ENCODE measurements at places on chromosomes 6 and 20.
A peak's percentile ranks its signal among the peaks of the same experiment; 100 is the strongest.

GRCh38 chr6:75424618-75425548, 68.7 kb downstream of the FILIP1 start:
- DNase-seq = no peak
- no peaks in the 10 kb centered on the region for H3K27me3 ChIP-seq
- H3K4me1 ChIP-seq = peaks cover 14% of the 10 kb centered on the region

DNA sequence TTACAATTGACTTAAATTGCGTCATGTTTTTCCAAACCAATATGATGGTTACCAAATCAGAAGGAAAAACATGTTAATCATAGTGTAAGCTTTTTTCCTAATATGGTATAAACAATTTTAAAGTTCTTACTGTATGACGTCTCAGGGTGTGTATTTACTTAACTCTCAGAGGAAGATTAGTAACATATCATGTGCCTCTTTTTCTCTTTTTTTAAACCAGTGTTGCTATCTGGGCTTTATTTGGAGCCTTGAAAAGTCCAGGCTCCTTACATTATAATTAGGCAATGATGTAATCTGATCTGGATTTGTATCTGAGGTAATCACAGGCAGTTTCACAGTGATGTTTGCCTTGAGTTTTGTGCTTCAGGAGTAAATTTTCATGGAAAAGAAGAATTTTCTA, 20.4 kb upstream of the RAB23 start:
- H3K4me1 ChIP-seq = no peaks in the 10 kb centered on the region
- DNase-seq = no peak
- H3K4me3 ChIP-seq = no peak overlapping the region
- H3K36me3 ChIP-seq = no peaks in the 10 kb centered on the region
- no peaks in the 10 kb centered on the region for H3K27me3 ChIP-seq

- no peak overlapping the region for H3K27ac ChIP-seq
- no peaks in the 10 kb centered on the region for H3K36me3 ChIP-seq
- H3K4me1 ChIP-seq = no peaks in the 10 kb centered on the region
- H3K4me3 ChIP-seq = no peak overlapping the region
- no peaks in the 10 kb centered on the region for H3K27me3 ChIP-seq
Observed at GRCh38 chr6:79600812-79601609, 30.1 kb upstream of the SH3BGRL2 start.

- H3K4me3 ChIP-seq = no peak overlapping the region
- no peak for DNase-seq
- no peaks in the 10 kb centered on the region for H3K4me1 ChIP-seq
- no peaks in the 10 kb centered on the region for H3K36me3 ChIP-seq
Observed at GRCh38 chr6:50962213-50962759, 143.6 kb downstream of the TFAP2B start.

GRCh38 chr6:159806021-159806458, 6.0 kb downstream of the PNLDC1 start:
- no peaks in the 10 kb centered on the region for H3K36me3 ChIP-seq
- no peak overlapping the region for H3K27ac ChIP-seq
- H3K4me3 ChIP-seq = no peak overlapping the region
- no peaks in the 10 kb centered on the region for H3K27me3 ChIP-seq

- no peaks in the 10 kb centered on the region for H3K4me1 ChIP-seq
- H3K27me3 ChIP-seq = no peaks in the 10 kb centered on the region
- H3K4me3 ChIP-seq = no peak overlapping the region
- peak overlapping the region; percentile 60 for H3K27ac ChIP-seq
Observed at GRCh38 chr6:139240161-139241010, 51.4 kb downstream of the TXLNB start.

- H3K27me3 ChIP-seq = no peaks in the 10 kb centered on the region
- H3K36me3 ChIP-seq = no peaks in the 10 kb centered on the region
- no peak for DNase-seq
- no peak overlapping the region for H3K4me3 ChIP-seq
- no peaks in the 10 kb centered on the region for H3K4me1 ChIP-seq
Observed at GRCh38 chr20:15185913-15186312, 848.5 kb upstream of the FLRT3 start.

DNA sequence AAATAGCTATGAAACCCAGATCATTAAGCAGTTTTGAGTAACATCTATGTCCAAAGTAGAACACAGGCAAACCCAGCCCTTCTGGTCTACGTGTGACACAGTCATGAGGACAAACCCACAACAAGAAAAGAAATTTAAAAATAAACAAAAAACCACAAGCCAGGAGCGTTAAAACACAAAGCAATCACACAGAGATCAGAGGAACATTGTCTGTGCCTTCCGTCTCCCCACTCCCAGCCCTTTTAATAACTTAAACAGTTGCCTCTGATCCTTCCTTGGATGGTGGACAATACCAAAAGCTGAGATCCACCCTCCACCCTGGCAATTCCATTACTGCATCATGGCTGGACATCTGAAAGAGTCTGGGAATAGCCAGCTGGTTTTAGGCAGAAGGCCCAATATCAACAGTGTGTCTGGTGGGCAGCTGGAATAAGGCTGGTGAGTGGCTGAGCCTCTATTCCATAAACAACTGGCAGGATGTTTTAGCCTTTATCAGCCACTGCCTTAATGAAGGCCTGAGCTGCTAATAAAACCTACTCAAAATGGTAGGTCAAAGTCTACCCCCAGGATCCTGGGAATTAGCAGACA, 15.7 kb upstream of the LAMA4 start:
- no peak overlapping the region for H3K4me3 ChIP-seq
- no peaks in the 10 kb centered on the region for H3K4me1 ChIP-seq
- no peak for DNase-seq
- H3K27ac ChIP-seq = no peak overlapping the region

DNA sequence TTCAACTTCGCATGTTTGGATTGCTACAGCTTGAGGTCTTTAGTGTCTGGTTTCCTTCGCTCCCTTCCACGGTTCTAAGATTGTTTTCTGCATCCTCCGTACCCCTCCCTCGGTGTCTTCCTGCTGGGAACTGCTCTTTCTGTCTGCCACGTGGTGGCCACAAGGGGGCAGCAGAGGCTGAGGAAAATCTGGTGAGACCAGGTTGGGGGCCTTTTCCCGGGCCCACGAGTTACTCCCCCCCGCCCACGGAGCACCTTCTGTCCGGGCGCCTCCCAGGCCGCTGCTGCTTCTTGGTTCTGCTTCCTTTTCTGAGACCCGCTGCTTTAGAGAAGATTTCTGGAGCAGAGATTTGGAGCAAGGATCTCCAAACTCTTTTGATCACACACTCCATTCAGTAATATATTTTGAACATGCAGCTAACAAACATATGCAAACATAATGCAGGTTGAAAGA, 21.1 kb upstream of the NOTCH4 start:
- H3K36me3 ChIP-seq = no peaks in the 10 kb centered on the region
- peak; percentile 87 for DNase-seq
- H3K27me3 ChIP-seq = no peaks in the 10 kb centered on the region
- peak overlapping the region; percentile 16 for H3K4me3 ChIP-seq

- no peaks in the 10 kb centered on the region for H3K27me3 ChIP-seq
- H3K4me3 ChIP-seq = no peak overlapping the region
- H3K36me3 ChIP-seq = no peaks in the 10 kb centered on the region
Observed at GRCh38 chr6:74491844-74492374, 713.9 kb downstream of the COL12A1 start.

DNA sequence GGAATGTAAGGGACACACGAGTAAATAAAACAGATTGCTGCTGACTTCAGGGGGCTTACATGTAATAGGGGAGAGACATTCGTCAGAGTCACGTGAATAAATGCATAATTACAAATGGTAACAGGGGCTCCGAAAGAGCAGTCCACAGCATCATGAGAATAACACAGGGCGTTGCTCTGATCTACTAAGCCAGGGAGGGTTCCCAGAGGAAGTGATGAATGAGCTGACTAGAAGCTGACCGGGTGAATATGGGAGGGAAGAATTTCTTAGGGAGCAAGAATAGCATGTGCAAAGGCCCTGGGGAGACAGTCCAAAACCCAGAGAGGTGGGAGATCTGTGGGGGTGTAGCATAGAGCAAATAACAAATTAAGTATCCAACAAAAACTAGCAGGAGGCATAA, 2.4 kb downstream of the BPI start:
- no peak overlapping the region for H3K4me3 ChIP-seq
- H3K4me1 ChIP-seq = no peaks in the 10 kb centered on the region
- H3K27ac ChIP-seq = no peak overlapping the region
- no peaks in the 10 kb centered on the region for H3K36me3 ChIP-seq

- H3K4me1 ChIP-seq = peaks cover 15% of the 10 kb centered on the region
- no peaks in the 10 kb centered on the region for H3K36me3 ChIP-seq
- peak overlapping the region; percentile 26 for H3K4me3 ChIP-seq
- H3K27me3 ChIP-seq = no peaks in the 10 kb centered on the region
- no peak for DNase-seq
Observed at GRCh38 chr6:81808851-81809570, 56.5 kb upstream of the TENT5A start.

DNA sequence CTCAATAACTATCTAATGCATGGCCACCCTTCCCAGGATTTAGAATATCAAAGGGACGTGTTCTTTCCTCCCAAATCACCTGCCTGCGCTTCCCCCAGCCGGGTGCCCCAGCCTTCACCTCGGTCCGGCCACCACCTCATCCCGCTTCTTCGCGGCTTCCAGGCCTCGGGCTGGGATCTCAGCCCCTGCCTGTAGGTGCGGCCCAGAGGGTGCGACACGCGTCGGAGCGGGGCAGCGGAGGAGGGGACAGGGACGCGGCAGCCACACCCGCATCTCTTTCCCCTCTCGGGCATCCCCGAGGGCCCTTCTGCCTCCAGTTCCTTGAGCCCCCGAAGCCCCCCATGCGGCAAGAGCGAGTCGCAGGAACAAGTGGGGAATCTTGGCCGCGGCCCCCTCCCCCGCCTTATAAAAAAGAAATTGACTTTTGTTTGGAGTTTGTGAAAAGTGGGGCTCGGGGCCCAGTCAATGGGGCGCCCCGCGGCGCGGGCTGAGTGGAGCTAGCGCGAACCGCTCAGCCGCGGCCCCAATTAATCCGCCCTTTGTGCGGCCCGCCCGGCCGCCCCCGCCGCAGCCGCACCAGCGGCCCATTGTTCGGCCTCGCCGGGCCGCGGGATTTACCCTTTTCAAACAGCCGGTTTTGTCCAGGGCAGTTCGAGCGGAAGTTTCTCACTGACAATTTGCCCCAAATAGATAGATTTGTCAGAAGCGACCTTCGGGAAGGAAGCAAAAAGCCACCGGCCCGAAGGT, 8.4 kb upstream of the NR2E1 start:
- peaks cover 3% of the 10 kb centered on the region for H3K27me3 ChIP-seq
- no peak overlapping the region for H3K27ac ChIP-seq
- peak overlapping the region; percentile 19 for H3K4me3 ChIP-seq
- peaks cover 11% of the 10 kb centered on the region for H3K4me1 ChIP-seq

DNA sequence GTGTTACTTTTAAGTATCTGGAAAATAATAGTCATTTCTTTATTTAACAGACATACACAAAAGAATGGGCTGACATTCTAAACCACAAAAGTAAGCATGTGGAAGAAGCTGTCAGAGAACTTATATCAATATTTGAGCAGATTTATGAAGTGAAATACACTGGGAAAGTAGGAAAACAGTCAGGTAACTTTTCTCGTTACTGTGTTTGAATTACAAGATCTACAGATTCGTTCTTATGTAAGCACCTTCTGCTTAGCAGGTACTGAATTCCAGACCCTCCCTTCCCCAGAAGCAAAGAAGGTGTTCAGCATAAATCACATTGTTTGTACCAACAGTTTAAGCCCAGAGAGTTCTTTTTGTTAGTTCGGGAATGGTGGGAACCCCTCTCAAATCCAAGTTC, 88.0 kb downstream of the DNAH8 start:
- H3K27me3 ChIP-seq = no peaks in the 10 kb centered on the region
- H3K36me3 ChIP-seq = no peaks in the 10 kb centered on the region
- H3K4me3 ChIP-seq = no peak overlapping the region
- no peak for DNase-seq
- H3K27ac ChIP-seq = no peak overlapping the region

- no peak for DNase-seq
- H3K36me3 ChIP-seq = no peaks in the 10 kb centered on the region
- H3K27ac ChIP-seq = no peak overlapping the region
- no peak overlapping the region for H3K4me3 ChIP-seq
- H3K27me3 ChIP-seq = peaks cover 15% of the 10 kb centered on the region
- H3K4me1 ChIP-seq = no peaks in the 10 kb centered on the region
Observed at GRCh38 chr20:60271597-60271996, 313.4 kb downstream of the CDH26 start.

DNA sequence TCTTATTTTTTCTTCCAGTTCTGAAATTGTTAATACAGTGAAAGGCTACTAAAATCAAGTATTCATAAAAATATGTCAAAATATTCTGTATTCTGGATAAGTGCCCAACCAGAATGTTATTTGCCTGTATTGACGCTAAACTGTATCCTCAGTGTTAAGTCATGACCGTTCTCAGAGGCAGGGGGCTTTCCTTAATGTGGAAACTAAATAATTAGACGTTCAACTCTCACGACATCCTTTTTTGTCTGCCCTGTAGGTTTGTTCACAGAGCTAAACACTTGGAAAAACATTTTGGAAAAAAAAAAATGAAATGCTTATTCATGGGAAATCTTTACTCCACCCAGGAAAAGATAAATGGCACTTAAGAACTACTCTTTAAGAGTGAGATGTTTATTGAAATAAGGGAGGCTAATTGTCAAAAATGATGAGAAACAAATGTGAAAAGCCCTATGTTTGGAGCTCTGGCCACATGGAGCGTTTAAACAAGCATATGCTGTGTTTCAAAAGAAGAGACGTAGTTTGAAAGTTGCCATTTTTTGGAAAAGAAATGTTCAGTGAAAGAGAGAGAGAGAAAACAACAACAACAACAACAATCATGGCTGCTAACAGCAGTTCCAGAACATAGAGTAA, 453.1 kb upstream of the MARCKS start:
- no peaks in the 10 kb centered on the region for H3K36me3 ChIP-seq
- H3K27me3 ChIP-seq = no peaks in the 10 kb centered on the region
- H3K4me1 ChIP-seq = no peaks in the 10 kb centered on the region
- no peak for DNase-seq
- no peak overlapping the region for H3K4me3 ChIP-seq

DNA sequence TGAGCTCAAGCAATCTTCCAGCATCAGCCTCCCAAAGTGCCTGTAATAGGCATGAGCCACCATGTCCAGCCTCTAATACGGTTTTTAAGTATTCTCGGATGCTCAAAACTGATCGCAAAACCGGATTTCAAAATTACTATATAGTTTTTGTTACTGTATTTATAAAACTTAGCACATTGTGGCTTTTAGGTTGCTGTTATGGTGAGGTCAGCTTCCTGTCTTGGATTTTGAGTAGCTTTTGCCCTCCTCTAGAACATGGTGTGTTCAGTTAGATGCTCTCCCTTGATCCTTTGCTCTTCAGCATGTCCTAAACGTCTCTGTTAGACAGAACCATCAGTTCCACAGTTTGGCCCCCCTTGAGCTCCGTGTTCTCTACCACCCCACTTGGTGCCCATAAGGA, 96.2 kb downstream of the RPP40 start:
- H3K4me3 ChIP-seq = no peak overlapping the region
- H3K27ac ChIP-seq = no peak overlapping the region
- no peaks in the 10 kb centered on the region for H3K4me1 ChIP-seq
- H3K36me3 ChIP-seq = peaks cover 2% of the 10 kb centered on the region
- DNase-seq = no peak

GRCh38 chr6:113632220-113632864, 224.8 kb upstream of the MARCKS start:
- peak overlapping the region; percentile 47 for H3K27ac ChIP-seq
- no peaks in the 10 kb centered on the region for H3K36me3 ChIP-seq
- no peaks in the 10 kb centered on the region for H3K27me3 ChIP-seq
- peak; percentile 71 for DNase-seq
- no peaks in the 10 kb centered on the region for H3K4me1 ChIP-seq

All from tibial artery (tissue), 4 donors.